T follicular helper cell (primary cell): ENCODE measurements at places on chromosomes 7 and 10.

DNA sequence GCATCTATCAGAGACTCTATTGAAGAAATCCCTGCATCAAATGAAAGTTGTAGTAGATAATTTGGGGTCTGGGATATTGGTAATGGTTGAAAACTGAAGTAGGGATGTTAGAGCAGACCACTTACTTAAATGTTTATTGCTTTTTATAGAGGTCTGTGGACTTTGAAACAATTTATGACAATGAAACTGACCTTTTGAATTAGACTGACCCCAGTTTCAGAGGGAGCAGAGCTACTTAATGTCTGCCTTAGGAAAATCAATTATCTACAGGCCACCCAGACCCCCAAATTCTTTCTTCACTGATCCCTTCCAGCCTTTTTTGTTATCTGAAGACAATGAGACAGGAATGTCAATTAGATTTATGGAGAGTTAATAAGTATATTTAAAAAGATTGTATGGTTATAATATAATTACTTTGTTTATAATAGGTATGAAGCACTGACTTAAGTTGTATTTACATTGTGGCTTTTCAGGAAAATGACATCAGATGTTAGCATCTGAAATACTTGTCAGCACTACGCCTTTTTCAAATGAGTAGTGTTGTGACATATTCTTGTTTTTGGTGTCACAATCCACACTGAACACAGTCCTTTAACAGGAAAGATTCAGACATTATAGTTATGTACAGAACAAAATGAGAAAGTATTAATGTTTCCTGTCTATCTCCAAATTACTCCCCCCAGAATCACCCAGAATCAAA lies 13.9 kb downstream of the MGAM2 start:
- DNase-seq, result no peak

GRCh38 chr10:24406809-24407483 lies 198.0 kb downstream of the KIAA1217 start:
- DNase-seq, result no peak

DNA sequence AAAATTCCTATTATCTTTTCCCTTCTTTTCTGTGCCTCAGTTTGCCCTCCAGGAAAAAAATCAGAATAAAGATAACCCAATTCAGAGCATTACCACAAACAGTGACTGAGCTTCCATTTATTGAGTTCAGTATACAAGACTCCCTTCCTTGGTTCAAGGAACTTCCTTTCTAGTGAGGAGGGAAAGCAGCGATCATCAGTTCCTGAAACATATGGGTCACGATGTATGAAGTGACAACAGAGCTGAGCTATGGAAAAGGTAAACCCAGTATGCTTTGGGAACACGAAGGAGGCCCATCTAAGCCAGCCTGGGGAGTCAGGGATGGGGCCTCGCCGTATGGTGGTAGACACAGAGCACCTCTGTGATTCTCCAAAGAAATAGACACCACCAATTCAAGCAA lies 15.8 kb downstream of the C10orf71 start:
- DNase-seq, result no peak

- DNase-seq, result no peak
Observed at GRCh38 chr10:78925800-78926319, 142.9 kb upstream of the ZMIZ1 start.
